ENCODE measurements at places on chromosomes 13 and 19.

DNA sequence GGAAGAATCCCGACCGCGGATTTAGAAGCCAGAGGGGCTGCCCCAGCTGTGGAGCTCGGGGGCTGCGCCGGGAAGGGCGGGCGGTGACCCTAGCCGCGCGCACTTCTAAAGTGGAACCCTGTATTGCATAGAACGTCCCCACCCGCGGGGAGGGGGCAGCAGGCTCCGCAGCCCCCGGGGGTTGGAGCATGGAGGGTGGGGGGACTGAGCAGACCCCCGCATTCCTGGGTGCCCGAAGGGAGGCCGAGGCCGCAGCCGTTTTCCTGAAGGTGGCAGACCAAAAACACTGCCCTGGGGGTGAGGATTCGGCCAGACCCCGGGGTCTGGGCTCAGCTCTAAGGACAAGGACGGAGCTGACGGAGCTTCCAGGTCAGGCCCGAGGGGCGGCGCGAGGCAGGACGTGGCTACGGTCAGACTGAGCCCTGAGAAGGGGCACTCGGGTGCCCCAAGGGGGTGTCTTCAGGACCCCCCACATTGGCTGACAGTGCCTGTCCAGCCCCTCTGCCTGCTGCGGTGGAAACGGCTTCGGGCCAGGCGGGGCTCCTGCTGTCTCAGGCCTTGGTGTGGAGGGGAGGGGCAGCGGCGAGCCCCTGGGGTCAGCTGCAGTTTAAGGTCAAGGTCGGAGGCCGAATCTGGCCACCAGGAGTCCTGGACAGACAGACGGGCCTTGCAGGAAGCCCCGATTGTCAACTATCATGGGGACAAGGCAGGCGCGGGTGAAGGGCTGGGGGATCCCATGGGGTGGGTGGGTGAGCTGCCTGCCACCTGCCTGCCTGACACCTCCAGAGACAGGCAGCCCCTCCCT, 12.6 kb downstream of the MKNK2 start:
- DNase-seq, result no peak

DNA sequence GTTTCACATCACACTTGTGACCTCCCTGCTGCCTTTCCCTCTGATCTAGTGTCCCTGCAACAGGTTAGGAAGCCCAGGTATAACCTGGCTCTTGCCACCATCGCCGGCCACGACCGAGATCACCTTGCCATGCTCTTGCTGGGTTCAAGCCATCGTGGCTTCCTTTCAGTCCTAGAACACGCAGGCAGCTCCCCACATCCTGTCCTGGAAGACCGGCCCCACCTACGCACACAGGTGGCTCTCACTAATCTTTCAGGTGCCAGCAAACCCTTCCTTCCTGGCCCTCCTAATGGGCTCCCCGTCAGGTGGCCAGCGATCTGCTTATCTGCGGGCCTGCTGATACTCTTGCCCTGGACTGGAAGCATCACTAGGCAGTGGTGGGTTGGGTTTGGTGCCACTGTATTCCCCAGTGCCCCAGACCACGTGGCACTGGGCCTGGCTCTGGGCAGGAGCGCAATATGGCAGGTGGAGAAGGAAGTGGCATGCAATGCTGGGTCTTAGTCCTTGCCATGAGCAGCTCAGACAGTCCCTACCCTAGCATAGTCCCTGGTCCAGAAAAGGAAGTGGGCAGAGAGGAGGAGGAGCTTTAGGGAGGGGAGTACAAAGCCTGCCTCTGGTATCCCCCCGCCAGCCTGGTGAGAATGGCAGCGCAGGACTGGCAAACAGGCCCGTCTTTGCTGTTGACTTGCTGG, 11.8 kb downstream of the PPP1R37 start:
- DNase-seq, result no peak

GRCh38 chr19:30804751-30805150, 432.6 kb downstream of the ZNF536 start:
- DNase-seq, result no peak

DNA sequence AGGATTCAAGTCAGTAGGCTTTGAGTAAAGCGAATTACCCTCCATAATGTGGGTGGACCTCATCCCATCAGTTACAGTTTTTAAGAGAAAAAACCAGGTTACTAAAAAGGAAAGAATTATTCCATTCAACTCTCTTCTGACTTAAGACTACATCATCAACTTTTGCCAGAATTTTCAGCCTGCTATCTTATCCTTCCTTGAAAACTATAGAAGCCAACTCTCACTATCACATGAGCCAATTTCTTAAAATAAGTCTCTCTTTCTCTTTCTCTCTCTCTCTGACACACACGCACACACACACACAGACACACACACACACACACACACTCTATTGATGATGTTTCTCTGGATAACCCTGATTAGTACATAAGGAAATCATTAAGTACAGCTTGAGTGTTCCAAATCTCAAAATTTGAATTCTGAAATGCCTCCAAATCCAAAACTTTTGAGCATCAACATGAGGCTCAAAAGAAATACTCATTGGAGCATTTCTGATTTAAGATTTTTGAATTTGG, 217.0 kb upstream of the PRR20A start:
- no peak for DNase-seq
